ENCODE measurements at places on chromosomes 1 and 21.

GRCh38 chr1:185555743-185556142 lies 178.4 kb upstream of the HMCN1 start:
- no peak for DNase-seq

DNA sequence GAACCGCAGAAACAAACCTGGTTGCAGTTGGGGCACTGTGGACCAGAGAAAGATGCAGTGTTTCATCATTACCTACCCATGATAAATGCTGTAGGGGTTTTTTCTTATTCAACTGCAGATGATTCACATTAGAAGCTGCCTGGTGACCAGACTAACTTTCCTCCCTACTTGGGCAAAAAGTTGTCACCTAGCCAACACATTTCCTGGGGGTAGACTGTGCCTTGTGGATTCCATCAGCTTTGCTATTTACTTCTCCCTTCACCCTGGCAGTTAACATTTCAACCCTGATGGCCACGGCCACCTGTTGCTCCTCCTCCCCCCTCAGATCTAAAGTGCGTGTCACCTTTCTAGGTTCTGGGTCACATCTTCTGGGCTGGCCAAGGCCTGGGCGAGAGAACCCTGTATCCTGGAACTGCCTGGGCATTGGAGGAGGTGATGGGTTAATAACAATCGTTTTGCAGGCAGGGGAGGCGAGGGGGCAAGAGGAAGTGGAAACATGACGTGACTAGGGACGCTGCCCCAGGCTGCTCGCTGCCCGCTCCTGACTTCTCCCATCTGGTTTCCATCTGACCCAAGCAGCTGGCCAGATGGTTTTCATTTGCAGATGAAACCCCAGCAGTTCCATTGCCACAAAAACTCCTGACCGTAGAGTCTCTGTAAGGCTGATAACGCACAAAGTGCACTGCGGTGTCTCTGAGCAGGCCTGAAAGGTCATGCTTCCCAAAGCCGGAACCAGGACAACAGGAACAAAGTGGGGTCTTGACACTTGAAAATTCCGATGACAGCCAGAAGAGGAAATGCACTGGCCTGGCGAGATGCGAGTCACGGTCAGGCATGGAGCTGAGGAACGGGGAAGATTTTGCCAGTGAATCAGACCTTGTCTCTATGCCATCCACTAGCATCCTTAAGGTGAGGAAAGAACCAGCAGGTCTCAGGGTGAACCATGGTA lies 36.6 kb downstream of the CAPZB start:
- DNase-seq: peak; percentile 59

DNA sequence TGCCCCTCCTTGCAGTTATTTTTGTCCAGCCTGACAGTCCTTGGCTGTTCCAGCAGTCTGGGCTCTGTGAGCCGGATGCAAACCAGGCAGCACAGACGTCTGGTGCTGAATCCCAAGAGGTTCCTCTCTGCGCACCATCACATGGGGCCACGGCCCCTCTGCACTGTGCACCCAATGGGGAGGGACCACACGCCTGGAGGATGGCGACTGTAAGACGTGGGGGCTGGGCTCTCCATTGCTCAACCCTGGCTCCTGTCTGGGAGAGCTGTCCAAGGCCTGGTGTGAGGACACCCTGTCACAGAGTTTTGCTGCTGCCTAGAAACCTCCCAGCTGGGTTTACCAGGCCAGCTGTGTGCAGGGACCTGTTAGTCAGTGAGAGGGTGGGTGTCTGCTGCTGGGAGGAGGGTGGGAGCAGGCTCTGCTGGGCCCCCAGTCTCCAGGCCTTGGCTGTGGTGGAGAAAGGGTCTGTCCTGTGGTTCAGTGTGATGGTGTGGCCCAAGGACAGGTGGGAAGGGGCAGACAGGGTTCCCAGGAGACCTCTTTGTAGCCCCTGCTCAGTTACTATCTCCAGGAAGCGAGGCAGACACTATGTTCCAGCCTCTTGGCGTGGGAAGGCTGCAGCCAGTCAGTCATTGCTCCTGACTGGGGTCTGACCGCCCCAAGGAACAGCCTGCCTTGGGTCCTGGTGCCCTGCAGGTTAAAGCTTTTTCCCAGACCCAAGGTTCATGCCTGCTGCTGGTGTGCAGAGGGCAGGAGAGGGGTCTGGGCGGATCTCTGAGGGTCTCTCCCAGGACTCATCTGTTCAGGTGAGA lies 13.8 kb downstream of the HEYL start:
- DNase-seq: no peak

GRCh38 chr1:54159733-54160316 lies 7.0 kb upstream of the CDCP2 start:
- no peak for DNase-seq

DNA sequence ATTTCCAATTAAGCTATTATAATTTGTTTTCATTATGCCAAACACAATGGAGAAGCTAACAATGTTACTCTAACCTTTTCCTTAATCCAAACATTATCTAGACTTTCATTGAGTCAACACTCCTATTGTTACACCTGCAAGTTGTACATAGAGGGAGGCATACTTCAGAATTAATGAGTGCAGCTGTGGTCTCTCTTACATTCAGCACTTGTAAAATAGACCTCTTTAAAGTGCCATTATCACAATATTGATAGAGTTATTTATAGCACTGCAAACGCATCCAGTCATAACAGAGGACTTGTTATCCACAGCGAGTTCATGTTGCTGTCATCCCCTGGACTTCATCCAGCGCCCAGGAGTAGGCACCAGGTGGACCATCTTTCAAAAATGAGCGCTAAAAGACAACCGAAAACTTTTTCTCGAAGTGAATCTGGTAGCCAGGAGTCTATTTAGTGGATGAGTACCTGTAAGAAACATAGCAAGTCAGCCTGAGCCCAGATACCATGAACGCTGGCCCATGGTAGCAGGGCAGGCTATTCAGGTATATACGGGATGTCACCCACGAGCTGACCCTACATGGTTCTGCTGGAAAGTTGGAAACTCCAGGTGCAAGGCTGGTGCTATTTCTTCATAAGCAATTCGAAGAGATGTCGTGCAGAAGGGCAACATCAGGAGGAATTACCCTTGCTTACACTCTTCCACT lies 70.6 kb upstream of the NFIA start:
- DNase-seq: no peak

DNA sequence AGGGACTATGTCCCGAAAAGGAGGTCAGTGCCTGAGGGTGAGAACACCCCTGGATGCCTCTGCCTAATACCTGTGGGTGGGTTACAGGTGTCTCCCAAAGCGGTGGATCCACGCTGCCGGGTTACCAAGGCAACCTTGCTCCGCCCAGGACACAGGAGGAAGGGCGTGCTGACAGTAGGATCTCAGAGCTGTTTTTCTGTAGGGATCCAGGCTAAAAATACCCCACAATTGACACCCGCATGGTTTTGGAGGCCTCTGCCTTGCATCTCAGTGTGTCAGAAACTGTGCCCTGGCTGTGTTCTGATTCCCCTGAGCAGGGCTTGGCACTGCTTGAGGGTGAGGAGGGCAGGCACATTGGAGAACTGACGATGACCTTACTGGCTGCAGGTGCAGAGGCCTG lies 118.0 kb downstream of the IER5 start:
- no peak for DNase-seq

GRCh38 chr1:87202922-87203655 lies 125.6 kb upstream of the LMO4 start:
- peak; percentile 2 for DNase-seq

DNA sequence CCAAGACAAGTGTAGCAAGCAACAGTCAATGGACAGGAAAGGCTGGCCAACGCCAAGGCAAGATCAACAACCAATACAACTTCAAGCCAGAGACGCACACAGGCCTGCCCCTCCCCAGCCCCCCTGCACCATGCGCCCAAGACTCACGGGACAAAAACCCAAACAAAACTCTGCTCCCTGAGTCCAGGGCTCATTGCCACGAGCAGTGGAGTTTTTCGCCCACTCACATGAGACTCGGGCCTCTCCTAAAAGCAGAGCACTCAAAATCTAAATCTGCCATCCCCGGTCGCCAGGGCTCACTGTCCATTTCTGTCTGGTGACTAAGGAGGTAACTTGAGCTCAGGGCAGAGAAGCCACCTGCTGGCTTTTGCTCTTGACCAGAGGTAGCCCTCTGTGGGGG lies 174.8 kb downstream of the CLIC6 start:
- DNase-seq: no peak

DNA sequence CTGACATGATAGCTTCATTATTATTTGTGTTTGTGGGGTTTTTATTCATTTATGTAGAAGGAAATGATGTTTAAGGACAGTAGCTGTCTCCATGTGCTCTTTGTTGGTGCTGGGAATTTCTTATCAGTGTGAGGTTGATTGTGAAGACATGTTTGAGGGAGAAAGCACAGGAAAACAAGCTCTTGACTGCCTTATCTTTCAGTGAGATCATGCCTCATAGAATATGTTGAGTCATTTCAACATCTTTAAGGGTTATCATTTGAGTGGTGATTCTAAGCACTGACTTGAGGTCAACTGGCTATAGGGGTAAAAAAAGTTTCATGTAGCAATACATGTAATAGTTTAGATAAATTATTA lies 405.1 kb upstream of the ADAMTS5 start:
- no peak for DNase-seq

DNA sequence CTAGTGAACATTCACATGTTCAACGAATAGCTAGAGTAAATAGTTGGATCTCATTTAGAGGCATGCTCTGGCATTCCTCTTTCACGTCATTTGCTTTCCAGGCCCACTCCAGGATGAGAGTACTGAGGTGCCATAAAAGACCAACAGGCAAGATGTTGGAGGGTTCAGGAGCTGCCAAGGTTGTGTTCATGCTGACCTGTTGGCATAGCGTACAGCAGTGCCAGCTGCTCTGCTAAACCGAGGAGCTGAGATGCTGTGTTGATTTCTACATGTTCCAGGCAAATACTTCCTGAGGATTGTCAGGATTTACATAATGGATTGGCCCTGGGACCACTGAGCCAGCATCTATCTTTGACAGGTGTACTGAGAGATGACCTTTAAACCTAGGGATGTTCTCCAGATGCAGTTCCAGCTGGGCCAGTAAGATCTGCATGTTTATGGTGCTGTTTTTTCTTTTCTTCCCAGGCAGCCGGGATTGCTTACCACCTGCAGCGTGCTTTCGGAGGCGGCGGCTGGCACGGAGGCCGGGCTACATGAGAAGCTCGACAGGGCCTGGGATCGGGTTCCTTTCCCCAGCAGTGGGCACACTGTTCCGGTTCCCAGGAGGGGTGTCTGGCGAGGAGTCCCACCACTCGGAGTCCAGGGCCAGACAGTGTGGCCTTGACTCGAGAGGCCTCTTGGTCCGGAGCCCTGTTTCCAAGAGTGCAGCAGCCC lies 66.9 kb downstream of the DISC1 start:
- no peak for DNase-seq

- DNase-seq: peak; percentile 29
Observed at GRCh38 chr1:235806123-235806522, 60.6 kb downstream of the LYST start.

DNA sequence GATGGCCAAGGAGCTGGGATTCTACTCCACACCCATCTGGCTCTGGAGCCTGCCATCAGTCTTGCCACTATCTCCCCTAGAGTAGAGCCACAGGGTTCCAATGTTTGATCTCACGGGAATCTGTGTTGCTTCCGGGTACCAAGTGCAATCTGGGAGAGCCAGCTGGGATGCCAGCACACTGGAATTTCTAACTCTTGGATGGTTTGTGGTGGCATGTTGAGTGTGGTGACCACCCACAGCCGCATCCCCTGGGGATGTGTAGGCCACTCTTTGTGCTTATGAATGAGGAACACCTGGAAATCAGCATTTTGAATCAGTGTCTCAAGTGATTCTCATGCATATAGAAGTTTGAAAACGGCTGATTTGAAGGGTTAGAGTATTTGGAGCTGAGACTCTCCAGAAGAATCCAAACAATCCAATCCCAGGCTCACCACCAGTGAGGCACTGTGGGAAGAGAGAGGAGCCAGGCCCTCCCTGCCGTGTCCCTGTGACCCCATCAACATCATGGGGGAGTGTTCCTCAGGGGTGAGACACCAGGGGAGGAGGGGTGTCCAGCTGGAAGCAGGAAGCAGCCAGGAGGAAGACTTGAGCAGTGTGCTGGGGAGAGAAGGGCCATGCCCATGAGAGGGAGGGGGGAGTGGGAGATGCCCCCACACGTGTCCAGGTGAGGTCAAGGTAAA lies 13.4 kb downstream of the FBLIM1 start:
- no peak for DNase-seq

GRCh38 chr1:228058949-228059633 lies 23.4 kb upstream of the ARF1 start:
- DNase-seq: no peak

- DNase-seq: no peak
Observed at GRCh38 chr1:55388960-55389359, 173.8 kb upstream of the USP24 start.

DNA sequence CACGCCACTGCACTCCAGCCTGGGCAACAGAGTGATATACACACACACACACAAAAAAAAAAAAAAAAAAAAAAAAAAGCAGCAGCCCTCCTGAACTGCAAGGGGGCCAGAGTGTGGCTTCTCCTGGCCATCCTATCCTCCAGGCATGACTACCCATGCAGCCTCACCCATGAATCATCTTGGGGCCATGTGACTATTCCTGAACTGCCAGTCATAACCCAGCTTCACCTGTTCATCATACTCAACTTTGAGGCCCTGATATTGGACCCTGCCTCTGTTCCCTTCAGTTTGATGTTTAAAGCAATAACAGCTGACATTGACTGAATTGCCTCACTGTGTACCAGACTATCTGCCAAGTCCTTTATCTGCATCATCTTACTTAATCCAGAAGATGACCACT lies 2.8 kb upstream of the HPCAL4 start:
- no peak for DNase-seq

- no peak for DNase-seq
Observed at GRCh38 chr21:16533692-16534407, 804.1 kb downstream of the USP25 start.

- DNase-seq: no peak
Observed at GRCh38 chr1:192588546-192588945, 13.0 kb downstream of the RGS1 start.

- DNase-seq: no peak
Observed at GRCh38 chr1:246537441-246537840, 28.6 kb downstream of the TFB2M start.

- DNase-seq: no peak
Observed at GRCh38 chr1:235160383-235160956, 580 bp downstream of the RBM34 start.
